ENCODE measurements at places on chromosomes 5 and 9.

GRCh38 chr5:38478166-38478565 lies 78.3 kb downstream of the LIFR start:
- DNase-seq: no peak

DNA sequence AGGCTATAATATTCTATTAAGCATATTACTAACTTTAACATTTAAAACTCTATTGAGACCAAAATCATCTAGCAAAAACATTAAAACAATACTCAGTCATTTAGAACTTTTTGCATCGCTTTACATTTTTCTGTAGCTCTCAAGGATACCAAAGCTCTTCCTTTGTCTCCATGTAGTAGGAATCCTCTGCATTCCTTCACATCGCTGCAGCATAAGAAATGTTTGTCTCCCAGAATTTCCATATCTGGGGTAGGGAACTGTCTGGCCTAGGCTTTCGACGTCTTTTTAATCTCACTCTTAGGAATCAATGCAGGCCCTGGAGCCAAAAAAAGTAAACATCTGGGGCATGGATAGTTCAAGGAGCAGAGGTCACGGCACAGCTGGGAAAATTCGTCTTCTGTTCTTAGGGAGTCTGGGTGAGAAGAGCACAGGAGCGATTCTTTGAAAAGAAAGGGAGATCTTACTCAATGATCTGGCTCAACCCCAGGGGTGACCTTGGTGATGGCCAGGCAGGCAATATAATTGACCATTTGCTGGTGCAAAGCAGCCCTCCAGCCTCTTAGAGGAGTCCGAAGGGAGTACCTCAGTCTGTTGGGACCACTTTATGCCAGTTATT lies 23.2 kb upstream of the RAI14 start:
- DNase-seq: no peak

- no peak for DNase-seq
Observed at GRCh38 chr5:71838286-71838685, 119.2 kb downstream of the CARTPT start.

DNA sequence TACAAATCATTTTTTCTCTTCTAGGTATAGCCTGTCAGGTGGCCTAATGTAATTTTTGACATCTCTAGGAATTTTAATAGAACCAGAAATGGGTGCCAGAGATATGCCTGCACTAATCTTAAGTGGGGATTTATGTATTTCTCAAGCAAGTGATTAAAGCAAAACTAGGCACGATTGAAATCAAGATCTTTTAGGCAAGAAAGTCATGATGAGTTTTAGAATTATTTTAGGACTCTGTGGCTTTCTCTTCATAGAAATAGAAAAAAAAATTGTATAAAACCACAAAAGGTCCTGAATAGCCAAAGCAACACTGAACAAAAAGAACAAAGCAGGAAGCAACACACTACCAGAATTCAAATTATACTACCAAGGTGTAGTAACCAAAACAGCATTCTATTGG lies 952 bp upstream of the AMACR start:
- DNase-seq: no peak

GRCh38 chr5:66596636-66597182 lies 516 bp downstream of the MAST4 start:
- DNase-seq: no peak

GRCh38 chr9:130846487-130847305 lies 11.6 kb downstream of the ABL1 start:
- DNase-seq: no peak

DNA sequence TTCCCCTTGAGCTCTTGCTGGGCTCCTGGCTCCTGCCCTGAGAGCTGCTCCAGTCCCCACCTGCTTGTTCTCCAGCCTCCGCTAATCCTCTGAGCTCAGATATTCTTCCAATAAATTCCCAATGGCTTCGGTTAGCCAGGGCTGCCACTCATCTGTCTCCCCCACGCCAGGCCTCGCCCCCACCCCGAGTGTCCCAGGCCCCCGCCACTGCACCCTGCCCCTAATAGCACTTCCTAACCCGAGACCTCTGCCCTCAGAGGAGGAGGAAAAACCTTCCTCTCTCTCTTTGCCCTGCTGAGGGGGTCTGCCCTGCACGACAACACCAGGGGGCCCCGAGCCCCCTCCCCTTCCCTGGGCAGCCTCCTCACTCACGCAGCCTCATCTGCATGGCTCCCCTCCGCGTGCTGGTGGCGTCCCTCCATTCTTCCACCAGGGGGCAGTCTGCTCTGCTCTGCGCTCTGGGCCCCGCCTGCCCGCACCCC lies 5.4 kb upstream of the LCN15 start:
- DNase-seq: peak; percentile 27

DNA sequence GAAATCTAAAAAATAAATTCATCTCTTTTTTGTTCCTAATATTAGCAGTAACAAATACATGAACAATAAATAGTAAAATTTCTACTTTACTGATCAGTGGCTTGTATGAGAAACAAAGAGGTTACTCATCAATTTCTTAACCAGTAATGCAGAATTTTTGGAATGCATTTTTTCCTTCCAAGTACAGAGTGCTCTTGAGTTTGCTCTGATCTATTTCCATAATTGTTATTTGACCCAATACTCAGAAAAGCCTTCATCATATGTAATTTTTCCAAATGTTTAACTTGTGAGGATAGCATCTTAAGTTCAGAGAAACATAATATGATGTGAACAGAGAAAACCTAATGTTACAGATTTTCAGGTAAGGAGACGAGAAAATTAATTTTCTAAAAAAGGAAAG lies 47.3 kb downstream of the FBN2 start:
- no peak for DNase-seq

- no peak for DNase-seq
Observed at GRCh38 chr5:153807801-153808200, 230.9 kb downstream of the FAM114A2 start.

- no peak for DNase-seq
Observed at GRCh38 chr9:92611621-92612285, 58.2 kb downstream of the IPPK start.

DNA sequence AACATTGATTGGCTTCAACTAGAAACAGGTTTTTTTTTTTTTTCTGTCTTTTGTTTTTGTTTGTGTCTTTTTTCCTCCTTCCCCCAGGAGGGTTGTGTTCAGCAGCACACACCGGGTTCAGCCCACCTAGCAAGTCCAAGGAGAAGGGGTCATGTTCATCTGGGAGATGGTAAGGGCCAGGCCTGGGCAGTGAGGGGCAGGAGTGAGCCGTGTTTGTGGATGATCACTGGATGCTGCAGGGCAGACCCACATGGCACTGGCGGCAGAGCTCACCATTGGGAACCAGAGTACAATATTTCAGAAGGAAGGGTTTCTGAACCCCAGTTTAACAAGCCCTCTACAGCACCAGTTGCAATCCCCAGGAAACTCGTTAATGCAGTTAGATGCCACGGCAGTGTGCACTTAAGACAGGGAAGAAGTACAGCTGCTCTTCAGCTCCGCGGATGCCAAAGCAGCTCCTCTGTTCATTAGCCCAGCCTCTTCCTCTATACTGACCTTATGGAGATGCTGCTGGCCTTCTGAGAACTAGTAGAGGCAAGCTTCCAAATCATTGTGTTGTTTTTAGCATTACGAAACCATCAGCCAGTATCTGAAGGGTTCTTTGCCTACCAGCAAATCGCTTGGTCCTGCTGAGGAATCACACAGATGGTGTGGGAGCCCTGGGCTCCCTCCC lies 508.2 kb upstream of the WWC1 start:
- no peak for DNase-seq

GRCh38 chr5:140609126-140609525 lies 23.8 kb downstream of the CD14 start:
- DNase-seq: no peak

DNA sequence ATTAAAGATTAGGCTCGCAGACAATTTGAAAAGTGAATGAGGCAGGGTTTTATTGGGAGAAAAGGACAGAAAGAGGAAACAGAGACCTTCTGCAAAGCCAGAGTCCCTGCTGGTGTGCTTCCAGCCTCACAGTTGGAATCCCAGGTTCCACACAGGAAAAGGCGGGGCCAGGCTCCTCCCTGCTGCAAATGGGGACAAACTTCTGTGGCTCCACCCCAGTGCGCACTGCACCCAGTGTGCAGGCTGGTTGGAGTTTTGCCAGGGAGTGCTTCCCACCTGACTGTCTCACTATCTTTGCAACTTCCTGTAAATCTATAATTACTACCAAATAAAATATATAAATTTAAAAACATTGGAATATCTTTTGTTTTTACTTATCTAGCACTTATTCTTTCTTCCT lies 386.0 kb upstream of the GRIN3A start:
- DNase-seq: no peak

- DNase-seq: no peak
Observed at GRCh38 chr9:109499631-109500410, 1.7 kb upstream of the PTPN3 start.

- DNase-seq: no peak
Observed at GRCh38 chr9:110114086-110114858, 93.7 kb downstream of the C9orf152 start.

DNA sequence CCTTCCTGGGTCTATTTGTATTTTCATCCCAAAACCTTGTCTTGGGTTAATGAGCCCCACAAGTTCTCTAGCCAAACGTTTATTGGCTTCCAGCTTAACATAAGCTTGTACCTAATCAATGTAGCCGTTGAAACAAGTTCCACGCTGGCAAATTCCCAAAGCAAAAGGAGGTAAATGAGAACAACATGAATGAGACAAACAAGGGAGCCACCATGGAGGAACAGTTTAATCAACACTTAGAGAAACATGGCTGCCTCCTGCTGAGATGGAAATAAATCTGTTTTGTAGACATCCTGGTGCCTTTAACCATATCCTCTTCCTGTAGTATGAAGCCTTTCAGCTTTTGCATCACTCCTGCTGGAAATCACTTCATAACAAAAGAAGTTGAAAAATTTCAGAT lies 166.6 kb upstream of the NFIB start:
- DNase-seq: no peak

DNA sequence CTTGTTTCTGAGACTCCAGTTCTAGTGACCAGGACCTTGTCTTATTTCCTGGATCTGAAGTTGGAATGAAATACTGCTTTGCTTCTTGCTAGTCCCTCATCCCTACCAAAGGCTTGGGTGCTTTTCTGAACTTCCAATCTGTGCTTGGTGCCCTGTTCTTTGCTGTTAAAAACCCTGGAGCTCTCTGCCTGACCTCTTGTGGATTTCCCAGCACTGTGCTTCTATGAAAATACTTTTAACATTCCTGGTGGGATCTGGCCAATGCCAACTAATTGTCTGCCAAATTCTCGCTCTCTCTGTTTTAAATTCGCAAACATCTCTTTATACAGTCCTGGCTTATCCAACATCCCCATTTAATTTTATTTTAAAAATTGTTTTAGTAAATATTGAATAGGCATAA lies 26.7 kb upstream of the CSNK1G3 start:
- DNase-seq: no peak

DNA sequence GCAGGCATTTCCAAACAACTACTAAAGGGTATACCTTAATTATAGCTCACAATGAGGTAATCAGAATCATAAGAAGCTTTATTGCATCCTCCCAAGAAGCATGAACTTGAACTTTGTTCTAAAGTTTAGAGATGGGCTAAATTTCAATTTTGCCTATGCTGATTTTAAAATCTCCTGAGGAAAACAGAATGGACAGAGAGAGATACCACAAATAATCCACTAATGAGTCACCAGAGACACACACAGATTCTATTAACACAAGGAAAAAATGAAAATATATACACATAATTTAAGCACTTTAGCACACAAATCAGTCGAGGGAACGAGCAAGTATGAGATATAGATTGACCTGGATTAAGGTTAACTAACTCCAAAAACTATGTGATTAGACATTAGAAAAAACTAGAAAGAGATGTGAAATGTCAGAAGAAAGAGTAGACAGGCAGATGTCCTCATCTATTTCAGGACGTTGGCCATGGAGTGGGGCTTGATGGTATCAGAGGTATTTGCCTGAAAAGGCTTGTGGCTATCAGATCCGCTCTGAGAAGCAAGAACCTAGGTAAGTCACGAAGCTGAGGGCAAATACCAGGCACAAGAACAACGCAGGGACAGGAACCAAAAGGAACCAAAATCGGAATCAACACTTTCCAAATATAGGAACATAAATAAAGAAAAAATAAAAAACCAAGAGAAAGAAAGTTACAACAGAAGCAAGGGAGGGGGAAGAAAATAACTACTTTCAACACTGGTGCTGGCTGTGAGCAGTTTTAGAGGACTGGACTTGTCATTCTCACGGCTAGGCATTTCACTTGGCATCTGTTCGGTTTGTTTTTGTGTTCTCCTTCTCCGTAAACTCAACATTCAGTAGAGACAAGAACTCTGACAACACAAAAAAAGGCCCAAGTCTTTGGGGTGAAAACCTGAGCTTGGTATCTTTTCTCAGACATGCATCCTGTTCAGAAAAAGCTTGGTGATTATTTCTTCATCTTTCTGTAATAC lies 294.6 kb upstream of the PUM3 start:
- no peak for DNase-seq

GRCh38 chr5:132460846-132461568 lies 29.6 kb downstream of the IRF1 start:
- no peak for DNase-seq

DNA sequence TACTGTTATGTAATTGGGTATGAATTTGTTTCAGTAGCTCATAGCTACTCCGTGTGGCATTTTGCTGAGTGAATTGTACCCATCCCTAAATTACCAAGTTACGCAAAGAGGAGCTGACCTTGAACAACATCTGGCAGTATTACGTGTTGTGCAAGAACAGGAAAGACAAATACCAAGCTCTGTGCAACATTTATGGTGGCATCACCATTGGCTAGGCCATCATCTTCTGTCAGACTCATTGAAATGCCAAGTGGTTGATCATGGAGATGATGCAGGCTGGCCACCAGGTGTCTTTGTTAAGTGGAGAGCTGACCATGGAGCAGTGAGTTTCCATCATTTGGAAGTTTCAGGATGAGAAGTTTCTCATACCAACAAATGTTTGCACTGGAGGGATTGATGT lies 15.0 kb downstream of the ZSWIM6 start:
- no peak for DNase-seq

- no peak for DNase-seq
Observed at GRCh38 chr9:114021578-114021977, 56.5 kb downstream of the AMBP start.

- no peak for DNase-seq
Observed at GRCh38 chr5:95022967-95023695, 261.8 kb downstream of the MCTP1 start.

GRCh38 chr9:78035383-78035993 lies 3.9 kb upstream of the GNAQ start:
- DNase-seq: no peak

- DNase-seq: no peak
Observed at GRCh38 chr5:32018476-32019436, 155.4 kb downstream of the GOLPH3 start.

GRCh38 chr5:4205398-4205797 lies 609.8 kb downstream of the IRX1 start:
- no peak for DNase-seq

GRCh38 chr5:88251048-88251711 lies 17.5 kb downstream of the TMEM161B start:
- no peak for DNase-seq

GRCh38 chr9:132012704-132013357 lies 66.8 kb downstream of the MED27 start:
- no peak for DNase-seq

- no peak for DNase-seq
Observed at GRCh38 chr5:92908952-92909601, 671.9 kb downstream of the NR2F1-AS1 start.

GRCh38 chr5:73917433-73917832 lies 291.4 kb downstream of the ARHGEF28 start:
- DNase-seq: no peak
